GM10248 (cell line): ENCODE measurements at places on chromosomes 11 and 22.

GRCh38 chr11:17771415-17771814 is 36.8 kb downstream of the KCNC1 start:
- DNase-seq, result no peak

- DNase-seq, result no peak
These were observed 1.5 kb downstream of the MAPK8IP1 start for GRCh38 chr11:45886816-45887520.

DNA sequence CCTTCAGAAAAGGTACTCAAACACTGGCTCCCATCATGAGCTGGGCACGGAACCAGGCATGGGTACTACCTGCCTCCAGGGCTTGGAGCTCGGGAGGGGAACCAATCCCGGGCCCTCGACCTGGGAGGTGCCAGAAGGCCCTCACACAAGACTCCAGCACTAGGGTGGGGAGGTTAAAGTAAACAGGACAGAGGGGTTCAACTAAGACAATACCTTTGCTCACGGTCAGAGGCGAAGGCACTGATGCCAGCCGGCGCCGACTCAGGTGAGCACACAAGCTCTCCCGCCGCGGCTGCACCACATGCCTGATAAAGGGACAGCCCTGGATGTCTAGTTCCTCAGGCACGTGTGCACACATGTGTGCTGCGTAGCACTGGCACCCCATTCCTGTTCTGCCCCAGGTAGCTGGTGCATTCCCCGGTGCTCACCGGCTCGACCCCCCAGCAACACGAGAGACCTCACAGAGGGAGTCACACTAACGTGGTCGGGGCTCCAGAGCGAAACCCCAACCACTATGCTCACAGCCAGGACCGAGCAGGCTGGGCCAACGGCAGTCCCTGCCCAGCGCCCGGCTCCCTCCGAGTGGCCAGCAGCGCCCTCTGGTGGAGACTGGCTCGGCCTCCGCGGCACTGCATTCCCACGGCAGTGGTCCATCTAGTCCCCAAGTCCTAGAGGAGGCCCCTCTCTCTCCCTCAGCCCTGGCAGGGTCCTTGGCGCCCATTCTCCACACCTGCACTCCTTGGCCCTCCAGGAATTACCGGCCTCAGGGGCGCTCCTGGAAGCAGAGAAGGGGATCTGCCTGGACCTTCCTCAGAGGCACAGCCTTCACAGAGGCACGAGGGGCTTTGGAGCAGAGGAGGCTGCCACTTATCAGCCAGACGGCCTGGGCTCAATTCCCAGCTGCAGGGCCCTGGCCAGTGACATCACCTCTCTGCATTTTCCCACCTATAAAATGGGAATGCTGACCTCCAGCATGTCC is 28.8 kb upstream of the MOB2 start:
- peak; percentile 89 for DNase-seq

DNA sequence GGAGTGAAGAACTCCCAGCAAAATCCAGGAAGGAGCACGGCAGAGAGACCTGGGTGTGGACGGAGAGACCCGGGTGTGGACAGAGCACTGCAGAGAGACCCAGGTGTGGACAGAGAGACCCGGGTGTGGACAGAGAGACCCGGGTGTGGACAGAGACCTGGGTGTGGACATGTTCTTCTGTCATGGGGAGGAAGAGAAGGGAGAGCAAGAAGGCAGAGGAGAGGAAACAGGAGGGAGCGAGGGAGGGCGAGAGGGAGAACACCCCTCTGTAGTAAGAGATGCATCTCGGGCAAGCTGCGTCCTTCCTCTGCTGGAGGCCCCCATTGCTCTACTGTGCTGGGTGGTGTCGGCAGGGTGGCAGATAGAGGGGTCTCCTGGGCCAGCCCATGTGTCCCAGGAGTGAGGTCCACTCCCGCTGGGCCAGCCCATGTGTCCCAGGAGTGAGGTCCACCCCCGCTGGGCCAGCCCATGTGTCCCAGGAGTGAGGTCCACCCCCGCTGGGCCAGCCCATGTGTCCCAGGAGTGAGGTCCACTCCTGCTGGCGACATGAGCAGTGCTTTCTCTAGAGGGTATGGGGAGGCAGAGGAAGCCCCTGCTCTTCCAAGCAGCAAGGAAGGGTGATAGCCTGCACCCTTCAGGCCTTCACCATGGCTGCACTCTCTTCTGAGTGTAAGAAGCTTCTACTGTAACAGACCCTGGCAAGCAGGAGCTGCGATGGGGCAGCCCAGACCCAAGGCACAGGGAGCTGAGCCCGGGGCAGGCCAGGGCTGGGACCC is 934.2 kb downstream of the BRD1 start:
- DNase-seq, result no peak
